ENCODE measurements at places on chromosomes 12 and 14. TPM values are rescaled to one million over a fixed set of nuclear protein-coding genes. Genes with fewer than 3 reads are reported as not detected.

GRCh38 chr12:54052438-54053002 lies 1.1 kb upstream of the HOXC4 start:
- no peak overlapping the region for H3K27ac ChIP-seq
- peak; percentile 92 for DNase-seq
- peaks cover 7% of the 10 kb centered on the region for H3K27me3 ChIP-seq
- no peaks in the 10 kb centered on the region for H3K4me1 ChIP-seq
- no peaks in the 10 kb centered on the region for H3K36me3 ChIP-seq
- no peak overlapping the region for H3K4me3 ChIP-seq

COX8C gene
- total RNA-seq = not detected

DNA sequence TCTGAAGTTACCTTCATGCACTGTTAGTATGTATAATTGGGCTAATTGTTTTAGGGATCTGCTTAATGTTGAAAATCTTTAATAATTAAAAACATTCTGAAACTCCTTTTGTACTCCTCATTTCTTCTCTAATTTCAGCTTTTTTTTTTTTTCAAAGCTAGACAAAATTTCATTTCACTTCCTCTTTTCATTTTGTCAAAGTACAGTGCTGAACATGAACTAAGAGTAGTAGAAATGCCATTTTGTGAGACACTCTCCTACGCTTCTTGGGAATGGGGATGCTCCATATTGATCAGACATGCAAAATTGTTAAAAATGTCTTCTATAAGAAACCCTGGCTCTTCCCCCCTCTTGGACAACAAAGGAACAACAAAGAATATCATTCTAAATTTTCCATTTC lies 1.7 kb downstream of the ABCD2 start:
- H3K4me1 ChIP-seq = no peaks in the 10 kb centered on the region
- no peaks in the 10 kb centered on the region for H3K36me3 ChIP-seq
- no peak overlapping the region for H3K4me3 ChIP-seq
- DNase-seq = no peak

- no peaks in the 10 kb centered on the region for H3K27me3 ChIP-seq
- H3K4me1 ChIP-seq = peaks cover 23% of the 10 kb centered on the region
- no peak overlapping the region for H3K4me3 ChIP-seq
Observed at GRCh38 chr12:60853407-60853806, 1257.6 kb downstream of the SLC16A7 start.

- no peaks in the 10 kb centered on the region for H3K4me1 ChIP-seq
- DNase-seq = no peak
- H3K27ac ChIP-seq = no peak overlapping the region
- no peak overlapping the region for H3K4me3 ChIP-seq
- H3K27me3 ChIP-seq = no peaks in the 10 kb centered on the region
Observed at GRCh38 chr12:81597928-81598604, 161.1 kb downstream of the PPFIA2 start.

GRCh38 chr12:3122841-3123678 lies 45.9 kb downstream of the TSPAN9 start:
- peak; percentile 31 for DNase-seq
- peaks cover 1% of the 10 kb centered on the region for H3K36me3 ChIP-seq
- H3K4me3 ChIP-seq = no peak overlapping the region
- no peaks in the 10 kb centered on the region for H3K27me3 ChIP-seq
- peaks cover 34% of the 10 kb centered on the region for H3K4me1 ChIP-seq

DNA sequence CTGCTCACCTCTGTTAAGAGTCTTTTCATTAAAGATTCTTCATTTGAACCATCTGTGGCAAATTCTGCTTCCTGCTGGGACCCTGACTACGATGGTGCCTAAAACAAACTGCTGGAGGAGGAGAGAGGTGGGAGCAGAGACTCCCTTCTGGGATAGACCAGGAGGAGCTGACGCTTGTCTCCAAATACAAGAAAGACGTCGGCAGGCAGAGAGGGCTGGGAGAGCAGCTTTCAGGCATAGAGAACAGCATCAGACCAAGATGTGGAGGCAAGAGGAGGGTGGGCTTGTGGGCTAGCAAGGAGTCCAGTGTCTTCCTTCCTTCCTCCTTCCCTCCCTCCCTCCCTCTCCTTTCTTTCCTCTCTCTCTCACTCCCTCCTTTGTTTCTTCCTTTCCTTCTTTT lies 358.6 kb downstream of the VRK1 start:
- no peak overlapping the region for H3K4me3 ChIP-seq
- H3K27ac ChIP-seq = no peak overlapping the region
- no peaks in the 10 kb centered on the region for H3K4me1 ChIP-seq

GRCh38 chr12:133038118-133038709 lies 905 bp downstream of the ZNF84 start:
- no peak overlapping the region for H3K4me3 ChIP-seq
- H3K36me3 ChIP-seq = peaks cover 42% of the 10 kb centered on the region
- no peaks in the 10 kb centered on the region for H3K27me3 ChIP-seq
- H3K4me1 ChIP-seq = no peaks in the 10 kb centered on the region
